ENCODE measurements at places on chromosomes 1 and 21.

GRCh38 chr1:244614113-244614836 lies 38.7 kb upstream of the DESI2 start:
- DNase-seq: no peak

DNA sequence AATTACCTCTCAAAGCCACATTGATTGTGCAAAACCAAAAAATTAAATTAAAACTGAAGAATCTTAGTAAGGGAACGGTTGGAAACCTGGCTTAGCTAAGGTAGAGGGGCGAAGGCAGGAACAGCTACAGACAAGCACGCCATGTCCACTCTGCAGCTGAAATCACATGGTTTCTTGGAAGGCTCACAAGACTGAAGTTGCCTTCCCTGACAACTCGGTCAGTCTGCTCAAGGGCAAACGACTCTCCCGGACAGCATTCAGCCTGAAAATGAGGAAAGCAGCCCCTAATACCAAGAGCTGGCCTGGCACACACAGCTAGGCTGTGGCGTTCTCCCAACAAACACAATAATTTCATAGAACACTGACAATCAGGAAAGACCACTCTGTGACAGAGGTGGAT lies 22.7 kb upstream of the BECN2 start:
- DNase-seq: peak; percentile 46

- peak; percentile 49 for DNase-seq
Observed at GRCh38 chr1:184973272-184974055, 844 bp downstream of the NIBAN1 start.

- DNase-seq: peak; percentile 26
Observed at GRCh38 chr1:40315795-40316594, 1.1 kb downstream of the COL9A2 start.

DNA sequence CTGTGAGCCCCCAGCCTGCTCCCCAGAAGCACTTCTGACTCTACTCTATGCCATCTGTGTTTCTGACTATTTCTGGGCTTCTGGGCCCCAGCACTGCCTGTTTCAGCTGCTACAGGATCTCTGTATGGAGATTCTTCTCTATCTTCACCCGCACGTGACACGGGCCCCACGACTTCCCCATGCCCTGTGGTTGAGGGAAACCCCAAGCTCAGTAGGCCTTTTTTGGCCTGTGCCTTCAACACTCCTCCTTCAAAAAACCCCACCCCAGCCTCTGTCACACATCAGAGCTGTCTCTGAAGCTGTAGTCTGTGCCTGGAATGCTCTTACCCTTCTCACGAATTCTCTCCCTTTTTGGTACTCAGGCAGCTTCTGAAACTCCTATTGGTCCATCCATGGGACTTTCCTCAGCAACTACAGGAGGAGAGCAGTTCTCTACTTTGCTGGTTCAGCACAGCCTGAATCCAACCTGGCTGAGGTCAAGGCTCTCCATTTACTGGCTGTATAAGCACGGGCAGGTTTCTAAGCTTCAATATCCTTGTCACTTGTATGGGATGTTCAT lies 2.0 kb upstream of the NID1 start:
- DNase-seq: no peak
